ENCODE measurements at places on chromosomes 3 and 15.

GRCh38 chr15:91202510-91203102, 102.5 kb downstream of the SV2B start:
- DNase-seq: no peak

GRCh38 chr3:61600195-61600594, 38.8 kb downstream of the PTPRG start:
- no peak for DNase-seq

DNA sequence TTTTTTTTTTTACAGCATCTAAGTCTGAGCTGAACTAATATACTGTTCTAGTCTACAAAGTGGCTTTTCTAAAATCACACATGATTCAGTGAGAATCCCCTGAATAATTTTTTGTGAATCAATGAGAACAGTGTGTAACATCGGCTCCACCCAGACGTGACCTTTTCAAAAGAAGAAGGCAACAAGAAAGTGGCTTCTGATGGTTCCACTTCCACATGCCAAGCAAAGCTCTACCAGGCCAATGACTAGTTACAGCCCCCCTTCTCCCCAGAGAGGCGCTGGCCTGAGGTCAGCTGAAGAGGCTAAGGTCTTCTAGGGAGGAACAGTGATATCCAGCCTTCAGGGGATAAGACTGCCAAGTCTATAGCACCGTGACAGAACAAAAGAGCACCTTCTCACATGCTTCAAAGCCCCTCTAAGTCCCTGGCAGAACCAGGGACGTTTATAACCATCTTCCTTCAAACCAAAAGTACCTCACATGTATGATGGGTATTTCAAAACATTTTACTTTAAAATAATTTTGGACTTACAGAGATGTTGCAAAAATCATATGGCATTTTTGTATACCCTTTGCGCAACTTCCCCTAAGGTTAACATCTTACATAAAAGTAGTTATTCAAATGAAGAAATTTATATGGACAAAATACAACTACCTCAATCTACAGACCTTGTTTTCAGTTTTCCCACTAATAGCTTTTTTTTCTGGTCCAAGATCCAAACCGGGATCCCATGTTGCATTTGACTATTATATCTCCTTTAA, 177.9 kb downstream of the OSBPL10 start:
- no peak for DNase-seq

DNA sequence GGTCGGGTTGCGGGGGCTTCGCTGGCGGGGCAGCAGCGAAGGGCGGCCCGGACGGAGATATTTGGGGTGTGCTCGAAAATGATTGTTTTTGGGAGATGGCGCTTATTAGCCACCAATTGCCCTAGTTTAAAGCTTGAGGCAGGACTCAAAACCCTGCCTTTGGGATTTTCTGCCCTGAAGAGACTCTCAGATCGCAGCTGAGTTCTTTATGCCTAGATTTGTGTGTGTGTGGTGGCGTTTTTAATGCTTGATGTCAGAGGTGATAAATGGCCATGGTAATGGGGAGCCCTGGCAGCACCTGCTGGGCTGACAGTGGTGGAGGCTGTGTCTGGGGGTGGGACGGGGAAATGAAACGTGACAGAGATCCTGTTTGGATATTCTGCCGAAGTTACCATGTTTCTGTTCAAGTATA, 604 bp downstream of the KCTD6 start:
- DNase-seq: no peak

DNA sequence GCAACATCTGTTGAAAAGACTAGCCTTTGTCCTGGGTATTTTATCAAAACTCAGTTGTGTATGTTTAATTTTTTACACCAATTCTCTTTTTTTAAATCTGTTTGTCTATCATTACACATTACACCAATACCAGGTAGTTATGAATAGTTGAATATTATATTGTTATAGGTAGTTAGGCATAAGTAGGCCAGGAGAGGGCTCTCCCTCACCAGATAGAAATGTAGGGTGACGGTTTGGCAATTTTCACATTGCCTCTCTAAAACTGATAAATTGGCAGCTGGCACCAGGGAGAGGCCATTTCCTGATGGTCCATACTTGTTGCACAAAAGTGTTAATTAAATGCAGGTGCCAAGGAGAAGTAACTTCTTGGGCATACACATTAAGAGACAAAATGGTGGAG, 483.1 kb upstream of the EPHA6 start:
- no peak for DNase-seq

DNA sequence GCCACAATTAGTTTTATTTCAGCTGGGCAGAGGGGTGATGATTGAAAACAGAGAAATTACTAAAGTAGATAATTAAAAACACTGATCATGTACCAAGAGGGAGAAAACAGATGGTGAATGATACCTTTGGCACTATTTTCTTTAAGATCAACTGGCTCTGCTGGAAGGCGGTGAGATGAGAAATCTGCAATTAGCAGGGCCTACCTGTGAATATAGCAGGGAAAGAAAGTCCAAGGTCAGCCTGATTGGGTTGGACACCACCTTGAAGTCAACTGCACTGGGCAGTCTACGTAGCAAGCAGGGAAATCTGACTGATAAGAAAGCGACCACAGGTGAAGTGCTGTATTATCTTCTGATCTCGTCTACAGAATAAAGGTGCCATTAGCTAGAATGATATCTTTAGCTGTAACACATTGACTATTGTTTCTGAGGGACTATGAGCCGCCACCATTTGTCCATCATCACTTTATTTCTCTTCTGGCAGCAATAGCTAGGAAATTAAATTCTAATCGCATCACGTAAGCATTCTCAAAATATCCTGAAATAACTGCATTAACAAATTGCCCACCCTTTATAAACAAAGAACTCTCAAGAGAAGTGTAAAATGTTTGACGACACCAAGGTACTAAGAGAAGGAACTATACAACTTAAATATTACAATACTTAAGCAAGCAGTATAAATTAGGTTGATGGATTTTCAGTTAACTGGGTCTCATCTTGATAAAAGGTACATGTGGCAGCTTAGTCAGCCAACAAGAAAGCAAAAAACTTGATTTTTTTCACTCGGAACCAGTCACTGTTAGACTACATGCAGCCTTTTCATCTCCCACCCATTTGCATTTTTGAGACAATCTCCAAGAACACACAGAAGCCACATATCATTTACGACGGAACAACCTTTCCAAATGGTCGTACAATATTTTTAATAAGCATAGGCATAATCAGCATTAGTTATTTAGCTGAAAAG, 1.3 kb downstream of the NEDD4 start:
- DNase-seq: no peak

GRCh38 chr15:71011503-71012155, 103.6 kb upstream of the THSD4 start:
- DNase-seq: no peak

DNA sequence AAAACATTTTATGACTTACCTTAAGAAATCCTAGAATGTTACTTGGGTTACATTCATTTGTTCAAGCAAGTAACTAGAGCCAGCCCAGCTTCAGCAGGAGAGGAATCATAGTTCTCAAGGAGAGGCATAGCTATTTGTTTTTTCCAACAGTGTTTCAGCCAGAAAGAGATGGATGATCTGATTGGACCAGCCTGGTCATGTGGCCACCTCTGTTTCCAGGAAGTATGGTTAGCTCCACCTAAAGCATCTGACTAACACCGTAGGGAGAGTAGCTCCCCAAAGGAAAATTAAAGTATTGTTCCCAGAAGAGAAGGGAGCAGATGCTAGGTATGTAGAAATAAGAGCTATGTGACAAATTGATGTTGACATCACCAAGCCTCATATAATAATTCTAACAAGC, 417.1 kb downstream of the TAFA4 start:
- DNase-seq: no peak

GRCh38 chr3:29514912-29515311, 234.0 kb downstream of the RBMS3 start:
- no peak for DNase-seq

- no peak for DNase-seq
These were observed 12.5 kb downstream of the RAB27A start for GRCh38 chr15:55277116-55277564.

GRCh38 chr3:50486219-50486888, 17.1 kb downstream of the CACNA2D2 start:
- DNase-seq: no peak

GRCh38 chr15:31453558-31454318, 127.1 kb downstream of the KLF13 start:
- peak; percentile 48 for DNase-seq

- no peak for DNase-seq
These were observed 37.2 kb downstream of the AP4E1 start for GRCh38 chr15:50945725-50946124.

DNA sequence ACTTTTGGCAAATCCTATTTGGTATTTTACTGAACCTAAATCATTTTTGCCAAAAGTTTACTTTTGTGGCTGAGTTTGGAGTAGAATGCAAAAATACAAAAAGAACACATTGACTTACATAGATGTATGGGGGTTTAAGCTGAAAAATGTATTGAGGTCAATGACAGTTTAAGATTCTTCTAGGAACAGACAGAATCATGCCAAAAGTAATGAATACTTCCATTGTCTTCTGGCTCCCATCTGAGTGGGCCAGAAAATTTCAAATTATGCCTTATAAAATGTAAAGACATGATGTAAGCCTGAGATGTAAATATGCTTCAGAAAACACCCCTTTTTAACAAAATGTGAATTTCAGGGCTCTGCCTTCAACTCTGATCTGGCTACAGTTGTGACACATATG, 375.1 kb upstream of the DPH6 start:
- DNase-seq: no peak

- no peak for DNase-seq
These were observed 158.1 kb upstream of the CTDSPL start for GRCh38 chr3:37703626-37704025.

DNA sequence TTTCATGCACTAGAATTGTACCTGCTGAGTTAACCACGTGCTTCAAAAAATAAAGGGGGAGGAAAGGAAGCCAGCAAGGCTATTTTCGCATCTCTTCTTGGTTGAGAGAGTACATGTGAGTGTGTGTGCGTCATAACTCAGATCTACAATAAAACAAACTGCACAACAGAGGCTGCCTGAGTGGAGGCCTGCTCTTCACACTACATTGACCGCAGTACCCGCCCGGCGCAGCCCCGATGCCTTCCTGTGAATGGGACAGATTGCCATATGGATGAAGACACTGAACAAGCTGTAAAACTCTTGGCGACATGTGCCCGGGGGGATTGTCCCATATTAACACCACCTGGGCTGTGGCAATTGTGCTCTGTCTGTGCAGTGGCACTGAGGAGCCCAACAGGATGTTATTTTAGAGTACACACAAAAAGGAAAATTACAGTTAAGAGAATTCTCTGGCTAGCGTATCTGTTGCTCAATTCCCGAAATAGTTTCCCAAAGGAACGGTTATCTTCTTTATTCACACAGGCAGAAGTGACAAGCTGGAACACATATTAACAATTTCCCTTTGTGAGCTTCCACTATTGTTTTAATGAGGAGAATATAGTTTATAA, 551.5 kb downstream of the FOXP1 start:
- DNase-seq: no peak

GRCh38 chr15:42461261-42461660, 29.7 kb downstream of the ZNF106 start:
- no peak for DNase-seq

DNA sequence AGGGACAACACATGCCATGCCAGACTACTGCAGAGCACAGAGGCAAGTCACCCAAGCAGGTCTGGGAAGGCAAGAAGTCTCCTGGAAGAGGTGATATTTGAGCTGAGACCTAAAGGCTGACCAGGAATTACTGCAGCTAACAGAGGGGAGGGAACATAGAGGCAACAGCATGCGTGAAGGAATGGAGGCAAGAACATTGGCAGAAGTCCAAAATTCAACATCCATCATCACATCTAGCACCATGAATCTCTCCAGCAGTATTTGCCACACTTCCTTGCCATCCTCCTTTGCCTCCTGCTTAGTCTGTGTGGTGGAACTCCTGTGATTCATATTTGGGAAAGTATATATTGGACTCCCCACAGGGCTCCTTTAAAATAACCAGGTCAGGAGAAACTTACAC, 870 bp upstream of the TSEN2 start:
- DNase-seq: no peak

DNA sequence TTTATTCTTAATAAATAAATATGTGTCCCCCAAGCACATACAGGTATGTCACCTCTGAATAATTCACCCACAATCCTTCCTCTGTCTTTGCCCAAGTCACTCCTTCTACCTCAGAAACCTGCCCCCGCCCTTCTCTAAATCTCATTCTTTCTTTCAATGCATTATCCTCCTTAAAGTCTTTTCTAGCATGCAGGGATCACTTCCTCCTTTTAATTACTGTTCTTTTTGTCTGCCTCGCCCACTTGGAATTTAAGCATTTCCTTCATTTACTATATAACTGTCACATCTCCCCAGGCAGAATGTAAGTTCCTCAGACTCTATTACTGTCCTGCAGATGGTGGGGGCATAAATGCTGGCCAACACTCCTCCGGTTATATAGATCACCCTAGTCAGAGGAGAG, 7.8 kb downstream of the CCDC80 start:
- DNase-seq: no peak

GRCh38 chr15:87591582-87591981, 665.0 kb downstream of the NTRK3 start:
- DNase-seq: no peak

GRCh38 chr3:167742338-167742737, 6.8 kb downstream of the SERPINI1 start:
- no peak for DNase-seq

- peak; percentile 81 for DNase-seq
These were observed 162.0 kb downstream of the KLF13 start for GRCh38 chr15:31488437-31489204.

- no peak for DNase-seq
These were observed 264.0 kb downstream of the TIGIT start for GRCh38 chr3:114557791-114558190.

- DNase-seq: no peak
These were observed 131.8 kb upstream of the MCTP2 start for GRCh38 chr15:94099574-94099960.

DNA sequence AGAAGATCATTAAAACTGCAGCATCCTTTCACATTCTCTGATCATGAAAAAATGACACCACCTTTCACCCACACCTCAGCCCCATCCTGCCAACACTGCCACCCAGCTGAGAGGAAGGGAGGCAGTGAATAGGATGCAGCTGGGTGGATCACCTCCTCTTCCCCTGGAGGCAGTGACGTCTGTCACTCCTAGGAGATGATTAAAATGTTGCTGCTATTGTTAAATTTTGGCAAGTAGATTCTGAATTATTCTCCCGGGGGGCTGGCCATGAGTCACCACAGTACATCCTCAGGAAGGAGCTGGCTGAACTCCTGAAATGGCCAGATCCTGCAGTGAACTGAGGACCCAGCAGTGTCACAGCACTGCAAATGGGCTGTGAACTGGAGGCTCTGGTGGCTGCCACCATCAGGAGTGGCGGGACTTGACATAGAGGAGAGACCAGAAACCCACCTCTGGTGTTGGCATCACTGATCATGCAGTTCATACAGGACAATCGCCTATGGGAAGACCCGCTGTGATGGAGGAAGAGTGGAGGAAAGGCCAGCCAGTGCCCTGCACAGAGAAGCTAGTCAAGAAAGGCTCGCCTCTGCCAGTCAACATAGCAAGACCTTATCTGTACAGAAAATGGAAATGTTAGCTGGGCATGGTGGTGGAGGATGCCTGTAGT, 199.1 kb downstream of the FAM43A start:
- no peak for DNase-seq

- no peak for DNase-seq
These were observed 16.4 kb downstream of the SLCO2A1 start for GRCh38 chr3:134013280-134013679.

- no peak for DNase-seq
These were observed 46.8 kb downstream of the BHLHE40 start for GRCh38 chr3:5026046-5026362.

Data from RWPE2 (cell line).